Stimulated activated CD8-positive, alpha-beta memory T cell treated with anti-CD3 and anti-CD28 coated beads, Interleukin-2, amount 100 ng/mL, for 1 hour (primary cell): ENCODE measurements at places on chromosomes 6 and 20.

GRCh38 chr20:20606050-20606449, 106.4 kb downstream of the RALGAPA2 start:
- no peak for DNase-seq

- no peak for DNase-seq
Measured at GRCh38 chr20:17838921-17839320, 129.7 kb downstream of the SNX5 start.

GRCh38 chr6:91098006-91098405, 511.1 kb upstream of the MAP3K7 start:
- no peak for DNase-seq

DNA sequence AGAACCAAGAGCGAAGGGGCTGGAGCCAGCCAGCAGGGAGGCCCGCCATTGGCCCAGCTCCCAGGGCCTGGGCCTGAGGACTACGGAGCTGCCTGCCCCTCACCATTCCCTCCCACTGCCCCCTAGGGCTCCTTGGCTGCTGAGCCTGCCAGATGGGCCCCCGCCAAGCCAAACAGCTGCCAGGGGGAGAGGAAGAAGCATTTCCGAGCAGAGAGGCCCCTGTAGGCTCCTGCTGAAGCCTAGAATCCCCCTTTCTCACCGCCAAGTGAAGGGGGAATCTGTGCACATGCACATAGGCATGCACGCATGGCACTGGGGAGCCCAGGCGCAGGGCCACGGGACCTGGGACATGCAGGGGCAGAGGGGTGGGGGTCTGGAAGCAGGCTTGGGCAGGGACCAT, 28.5 kb upstream of the MRPS18A start:
- DNase-seq, result no peak

DNA sequence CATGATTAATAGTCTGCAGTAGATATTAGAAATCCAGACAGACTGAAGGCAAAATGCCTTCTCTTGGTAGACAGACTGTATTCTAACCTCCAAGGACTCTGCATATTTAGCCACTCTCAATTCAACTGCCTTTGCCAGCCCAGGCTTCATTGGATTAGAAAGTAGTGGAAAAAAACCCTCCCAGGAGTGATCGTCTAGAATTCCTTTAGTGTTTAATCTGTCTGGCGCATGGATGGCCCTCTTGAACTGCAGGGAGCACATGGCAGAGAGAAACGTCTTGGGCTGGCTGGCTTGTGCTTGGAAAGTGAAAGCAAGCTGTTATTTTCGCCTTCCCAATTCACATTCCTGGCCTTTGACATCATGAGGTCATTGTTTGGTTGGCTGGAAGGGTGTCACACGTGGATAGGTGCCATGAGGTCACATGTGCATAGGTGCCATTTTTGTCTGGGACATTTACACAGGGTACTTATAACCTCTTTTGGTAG, 30.9 kb upstream of the NEDD9 start:
- no peak for DNase-seq

DNA sequence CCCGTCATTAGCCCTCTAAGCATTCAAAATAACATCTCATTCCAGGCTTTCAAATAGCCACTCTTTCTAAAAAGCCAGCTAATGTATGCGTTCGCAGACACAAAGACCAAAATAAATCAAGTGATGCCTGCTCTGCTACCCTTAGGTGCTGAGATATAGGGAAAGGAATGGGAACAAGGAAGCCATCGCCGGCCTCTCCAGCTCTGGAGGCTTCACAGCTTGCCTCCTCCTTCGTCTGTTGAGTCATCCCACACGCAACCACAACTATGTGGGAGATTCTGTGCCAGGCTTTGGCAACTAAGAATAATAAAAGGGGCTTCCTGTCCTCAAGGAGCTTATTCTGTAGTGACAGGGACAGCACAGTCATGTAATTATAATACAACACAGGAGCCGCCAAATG, 27.3 kb upstream of the SLC22A23 start:
- DNase-seq, result no peak

DNA sequence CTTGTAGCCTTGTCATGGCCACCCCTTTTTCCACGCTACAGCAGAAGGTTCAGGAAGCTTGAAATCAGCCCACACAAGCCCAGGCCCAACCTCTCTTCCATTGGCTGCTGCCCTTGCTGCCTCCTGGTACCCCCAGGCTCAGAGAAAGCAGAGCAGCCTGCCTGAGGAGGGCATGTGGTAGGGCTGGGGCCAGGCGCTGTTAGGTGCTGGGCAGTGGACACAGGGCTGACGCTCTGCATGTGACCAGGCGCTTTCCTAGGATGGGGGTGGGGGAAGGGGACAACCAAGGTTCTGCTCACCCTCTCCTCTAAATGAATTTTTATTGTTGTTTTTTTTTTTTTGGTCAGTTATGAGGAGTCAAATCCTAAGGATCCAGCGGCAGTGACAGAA, 36.3 kb upstream of the ID1 start:
- DNase-seq, result no peak

DNA sequence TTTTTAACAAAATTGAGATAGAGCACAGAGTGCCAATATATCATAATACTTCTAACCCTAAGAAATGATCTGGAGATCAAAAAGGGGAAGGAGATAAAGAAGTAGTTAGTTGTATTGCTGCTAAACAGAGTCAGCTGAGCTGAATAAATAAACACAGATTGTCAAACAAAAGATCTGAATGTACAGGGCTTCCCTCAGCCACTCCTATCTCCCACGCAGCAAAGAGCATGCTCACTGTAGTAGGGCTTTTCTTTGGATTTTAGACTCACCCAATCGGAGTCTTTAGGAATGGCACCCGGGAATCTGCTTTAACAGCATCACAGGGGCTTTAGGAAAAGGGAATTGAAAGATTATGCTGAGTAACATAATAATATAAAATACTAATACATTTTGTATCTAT, 222.2 kb upstream of the STXBP5 start:
- no peak for DNase-seq

DNA sequence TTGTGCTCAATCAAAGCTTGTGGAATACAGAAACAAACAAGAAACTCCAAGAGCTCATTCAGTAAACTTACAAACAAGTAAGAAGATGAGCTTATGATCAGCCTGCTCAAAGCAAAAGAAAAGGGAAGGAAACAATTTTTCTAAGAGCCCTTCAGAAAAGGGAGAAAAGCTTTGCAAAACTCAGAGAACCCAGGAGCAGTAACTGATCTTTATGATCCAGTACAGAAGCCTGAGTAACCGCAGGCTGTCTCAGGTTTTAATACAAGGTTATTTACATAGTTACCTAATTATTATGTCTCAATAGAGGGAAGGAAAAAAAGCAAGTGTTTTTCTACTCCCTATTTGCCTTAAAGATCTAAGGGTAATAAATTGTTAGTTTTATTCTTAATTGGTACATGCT, 226.5 kb downstream of the MAFB start:
- DNase-seq, result no peak

DNA sequence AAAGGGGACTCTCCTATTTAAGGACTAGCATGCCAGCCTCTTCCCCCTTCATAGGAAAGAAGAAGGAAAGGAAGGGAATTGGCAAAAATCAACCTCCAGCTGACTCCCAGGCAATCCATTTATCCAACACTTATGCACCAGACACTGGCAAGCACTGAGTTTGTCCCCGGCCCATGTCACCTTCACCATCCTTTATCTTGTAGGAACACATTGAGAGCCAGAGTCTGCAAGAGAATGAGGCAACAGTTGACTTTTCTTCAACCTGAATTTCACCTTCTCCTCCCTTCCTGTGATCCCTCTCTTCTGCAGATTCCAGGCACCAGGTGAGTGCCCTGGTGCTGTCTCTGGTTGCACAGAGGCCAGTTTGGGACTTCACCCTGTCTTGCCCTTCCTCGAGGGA, 264.3 kb upstream of the ECI2 start:
- no peak for DNase-seq

DNA sequence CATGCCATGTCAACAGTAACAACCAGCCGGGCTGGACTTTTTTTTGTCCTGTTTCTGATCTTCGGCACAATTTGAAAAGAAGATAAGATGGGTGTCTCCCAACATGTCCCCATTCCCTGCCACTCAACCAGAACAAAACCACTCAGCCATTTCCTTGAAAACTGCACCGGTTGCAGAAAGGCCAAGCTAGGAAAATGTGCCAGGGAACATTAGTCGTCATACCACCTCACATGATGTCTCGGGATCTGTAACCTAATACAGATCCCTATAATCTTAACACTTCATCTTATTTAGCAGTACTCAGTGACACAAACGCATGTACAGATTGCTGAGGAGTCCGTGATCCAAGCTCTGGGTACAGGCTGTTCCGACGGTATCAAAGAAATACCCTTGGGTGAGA, 46.5 kb downstream of the ALDH8A1 start:
- no peak for DNase-seq

DNA sequence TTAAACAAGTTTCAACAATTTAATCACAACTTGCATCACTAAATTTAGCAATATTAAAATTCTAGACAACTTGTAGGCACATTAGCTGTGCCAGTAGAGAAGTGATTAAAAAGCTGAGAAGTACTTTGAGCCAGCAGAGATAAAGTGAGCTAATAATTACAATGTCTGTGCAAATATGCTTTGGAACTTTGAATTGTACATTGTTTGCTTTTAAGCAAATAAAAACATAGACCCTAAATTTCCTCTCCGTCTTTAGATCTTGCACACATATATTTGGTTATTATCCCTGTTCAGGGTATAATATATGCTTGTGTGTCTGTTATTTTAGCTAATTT, 44.2 kb upstream of the DEFB112 start:
- no peak for DNase-seq

DNA sequence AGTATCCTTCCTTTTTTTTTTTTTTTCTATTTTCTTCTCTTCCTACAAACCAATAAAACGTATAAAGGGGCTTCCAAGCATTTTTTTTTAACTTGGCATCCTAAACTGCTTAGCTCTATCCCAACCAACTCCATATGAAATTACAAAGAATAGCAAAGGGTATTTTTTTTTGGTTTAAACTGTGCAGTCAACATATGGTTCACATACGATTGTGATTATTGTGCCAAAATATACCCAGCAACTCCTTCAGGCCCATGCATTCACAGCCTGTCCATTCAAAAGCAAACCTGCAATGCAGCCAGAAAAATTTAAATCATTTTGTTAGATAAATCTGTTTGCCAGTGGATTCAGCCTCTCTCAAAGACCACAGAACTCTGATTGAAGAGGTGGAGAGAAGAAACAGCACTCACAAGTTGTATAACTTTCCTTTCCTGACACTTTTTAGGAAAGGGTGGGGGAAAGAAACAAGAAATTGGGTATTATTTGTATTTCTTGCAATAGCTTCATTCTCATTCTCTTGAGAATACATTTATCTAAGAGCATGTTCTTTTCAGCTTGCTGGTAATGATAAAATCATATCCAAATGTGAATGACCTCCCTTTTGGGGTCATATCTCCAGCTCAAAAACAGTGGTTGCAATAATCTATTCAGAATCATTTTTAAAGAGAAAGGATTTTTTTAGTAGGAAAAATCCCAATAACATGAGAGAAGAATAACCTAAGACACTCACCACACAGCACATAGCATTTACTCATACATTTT, 701.3 kb upstream of the CHD6 start:
- DNase-seq, result no peak

DNA sequence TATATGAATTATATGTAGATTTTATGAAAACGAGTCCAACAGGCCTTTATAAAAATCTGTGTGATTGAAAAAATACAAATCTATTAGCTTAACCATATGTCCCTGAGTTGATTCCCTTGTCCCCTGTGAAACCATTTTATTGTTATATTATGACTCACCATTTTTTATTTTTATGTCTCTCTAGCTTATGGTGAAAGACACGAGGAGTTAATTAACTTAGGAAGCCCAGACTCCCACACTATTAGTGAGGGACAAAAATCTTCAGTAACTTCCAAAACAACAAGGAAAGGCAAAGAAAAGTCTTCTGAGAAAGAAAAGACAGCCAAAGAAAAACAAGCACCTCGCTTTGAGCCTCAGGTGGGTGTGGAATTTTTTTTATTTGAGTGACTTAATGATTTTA, 183.1 kb downstream of the ADGB start:
- DNase-seq, result no peak

DNA sequence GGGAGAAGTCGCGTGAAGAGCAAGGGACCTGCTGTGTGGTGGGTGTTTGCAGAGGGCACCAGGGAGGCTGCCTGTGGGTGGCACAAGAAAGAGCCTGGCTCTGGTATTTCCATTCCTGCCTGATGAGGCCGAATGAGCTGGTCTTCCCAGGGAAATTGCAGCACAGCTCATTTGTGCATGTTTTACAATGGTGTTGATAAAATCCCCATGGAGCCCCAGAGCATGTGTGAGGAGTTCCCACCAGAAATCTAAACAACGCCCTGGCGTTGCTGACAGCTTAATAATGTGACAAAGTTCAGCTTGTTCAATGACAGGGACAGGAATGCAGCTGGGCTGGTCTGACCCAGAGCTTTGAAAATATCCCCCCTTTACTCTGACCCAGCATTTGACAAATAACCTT, 135.5 kb downstream of the CLIC5 start:
- no peak for DNase-seq

- no peak for DNase-seq
Measured at GRCh38 chr6:45677381-45678284, 299.9 kb upstream of the SUPT3H start.

DNA sequence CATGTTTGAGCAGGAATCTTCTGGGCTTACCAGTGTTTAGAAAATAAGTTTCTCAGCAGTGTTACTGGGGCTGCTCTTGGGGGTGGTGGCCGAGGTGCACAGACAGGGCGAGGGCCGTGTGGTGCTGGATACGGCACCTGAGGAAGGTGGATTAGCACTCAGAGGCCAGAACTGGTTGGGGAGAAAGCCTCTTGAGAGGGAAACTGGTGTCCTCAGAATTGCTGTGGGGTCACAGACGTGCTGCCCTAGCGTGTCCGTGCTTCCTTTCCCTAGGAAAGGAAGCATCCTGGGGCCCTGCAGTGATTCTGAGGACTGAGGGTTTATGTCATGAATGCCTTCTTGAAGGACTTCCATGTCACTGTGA, 32.1 kb upstream of the SLC22A1 start:
- no peak for DNase-seq

GRCh38 chr6:122476131-122476530, 4.5 kb upstream of the SERINC1 start:
- DNase-seq, result no peak

DNA sequence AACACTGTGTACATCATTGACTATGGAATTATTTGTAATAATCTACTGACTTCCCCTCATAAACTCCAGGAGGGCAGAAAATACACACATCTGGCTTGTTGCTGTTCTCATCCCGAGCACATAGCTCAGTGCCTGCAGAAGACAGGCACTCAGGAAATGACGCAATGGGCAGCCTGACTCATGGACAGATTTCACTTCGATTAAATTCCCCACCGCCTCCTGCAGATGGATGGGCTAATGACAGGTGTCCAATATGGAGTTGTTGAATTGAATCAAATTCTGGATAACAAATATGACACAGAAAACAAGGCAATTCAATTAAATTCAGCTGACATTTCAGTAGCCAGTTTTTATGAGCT, 9.1 kb downstream of the ANKRD60 start:
- DNase-seq, result no peak

- no peak for DNase-seq
Measured at GRCh38 chr6:67393356-67393755, 1241.7 kb upstream of the ADGRB3 start.

DNA sequence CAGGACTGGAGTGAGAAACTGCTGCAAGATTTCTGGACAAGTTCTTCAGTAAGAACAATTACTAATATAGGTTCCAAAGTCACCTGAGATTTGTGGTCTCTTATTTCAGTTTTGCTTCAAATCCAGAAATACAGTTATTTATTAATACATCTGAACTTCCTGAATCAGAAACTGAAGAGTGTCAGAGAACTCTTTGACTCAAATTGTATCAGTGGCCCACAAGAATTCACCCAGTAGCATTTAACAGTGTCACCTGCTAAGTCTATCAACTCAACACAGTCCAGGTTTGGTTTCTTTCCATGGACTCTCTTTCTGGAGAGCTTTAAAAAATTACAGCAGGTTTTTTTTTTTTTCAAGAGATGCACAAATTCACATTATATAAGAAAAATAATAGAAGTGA, 18.8 kb upstream of the NHSL1 start:
- no peak for DNase-seq
